ENCODE measurements at places on chromosomes 3 and 15.

- DNase-seq = no peak
Observed at GRCh38 chr3:150079029-150079739, 108.5 kb upstream of the PFN2 start.

DNA sequence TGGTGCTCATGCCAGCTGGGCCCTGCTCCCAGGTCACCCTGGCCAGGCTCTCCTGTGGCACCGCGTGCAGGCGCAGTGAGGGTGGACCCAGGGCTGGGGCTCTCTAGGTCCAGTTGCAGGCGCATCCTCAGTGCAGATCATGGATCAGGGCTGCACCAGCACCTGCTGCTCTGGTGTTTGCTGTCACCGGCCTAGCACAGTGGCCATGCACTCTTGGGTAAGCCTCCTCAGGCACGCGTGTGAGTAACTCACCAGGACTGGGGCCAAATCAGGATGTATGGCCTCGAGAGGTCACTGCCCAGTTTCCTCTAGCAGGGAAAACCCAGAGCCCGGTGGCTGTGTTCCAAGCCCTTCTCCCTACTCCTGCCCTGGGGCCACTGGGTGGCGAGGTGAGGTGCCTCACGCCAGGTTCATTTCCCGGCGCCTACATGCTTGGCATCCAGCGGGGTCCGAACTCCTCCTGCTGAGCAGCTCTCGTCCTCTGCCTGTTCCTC lies 45.5 kb upstream of the SLC41A3 start:
- no peak for DNase-seq

GRCh38 chr3:85652360-85652759 lies 693.6 kb downstream of the CADM2 start:
- DNase-seq = no peak

DNA sequence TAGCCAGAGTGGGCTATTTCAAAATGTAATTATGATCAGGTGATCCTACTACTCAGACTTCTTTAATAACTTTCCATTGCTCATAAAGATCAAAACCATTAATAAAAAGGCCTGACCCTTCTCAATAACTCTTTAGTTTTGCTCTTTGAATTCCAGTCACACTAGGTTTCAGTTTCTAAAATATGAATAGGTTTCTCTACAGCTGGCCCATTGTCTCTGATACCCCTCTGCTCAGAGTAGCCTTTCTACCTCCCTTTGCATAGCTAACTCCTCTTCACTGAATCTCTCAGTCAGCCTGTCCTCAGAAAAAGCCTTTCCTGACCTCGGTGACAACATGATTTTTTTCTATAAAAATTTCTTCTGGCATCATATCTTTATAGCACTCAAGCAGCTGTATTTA lies 209.1 kb downstream of the UNC13C start:
- no peak for DNase-seq

GRCh38 chr3:150324788-150325187 lies 83.3 kb upstream of the TSC22D2 start:
- DNase-seq = no peak

DNA sequence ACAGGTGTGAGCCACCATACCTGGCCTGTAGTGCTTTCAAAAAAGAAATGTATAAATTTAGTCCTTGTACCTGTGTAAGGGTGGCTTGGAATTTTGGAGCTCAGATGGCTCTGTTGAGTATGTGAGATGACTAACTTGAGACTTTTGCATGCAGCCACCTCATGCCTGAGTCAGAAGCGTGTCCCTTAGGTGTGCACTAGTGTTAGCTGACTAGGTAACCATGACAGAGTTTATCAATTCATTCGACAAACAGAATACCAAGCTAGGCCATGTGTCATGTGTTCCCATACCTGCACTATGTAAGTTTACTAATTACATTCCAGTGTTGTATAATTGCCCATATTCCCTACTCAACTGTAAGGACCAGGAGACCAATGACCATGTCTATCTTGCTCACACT lies 4.0 kb upstream of the ZNF639 start:
- DNase-seq = no peak

DNA sequence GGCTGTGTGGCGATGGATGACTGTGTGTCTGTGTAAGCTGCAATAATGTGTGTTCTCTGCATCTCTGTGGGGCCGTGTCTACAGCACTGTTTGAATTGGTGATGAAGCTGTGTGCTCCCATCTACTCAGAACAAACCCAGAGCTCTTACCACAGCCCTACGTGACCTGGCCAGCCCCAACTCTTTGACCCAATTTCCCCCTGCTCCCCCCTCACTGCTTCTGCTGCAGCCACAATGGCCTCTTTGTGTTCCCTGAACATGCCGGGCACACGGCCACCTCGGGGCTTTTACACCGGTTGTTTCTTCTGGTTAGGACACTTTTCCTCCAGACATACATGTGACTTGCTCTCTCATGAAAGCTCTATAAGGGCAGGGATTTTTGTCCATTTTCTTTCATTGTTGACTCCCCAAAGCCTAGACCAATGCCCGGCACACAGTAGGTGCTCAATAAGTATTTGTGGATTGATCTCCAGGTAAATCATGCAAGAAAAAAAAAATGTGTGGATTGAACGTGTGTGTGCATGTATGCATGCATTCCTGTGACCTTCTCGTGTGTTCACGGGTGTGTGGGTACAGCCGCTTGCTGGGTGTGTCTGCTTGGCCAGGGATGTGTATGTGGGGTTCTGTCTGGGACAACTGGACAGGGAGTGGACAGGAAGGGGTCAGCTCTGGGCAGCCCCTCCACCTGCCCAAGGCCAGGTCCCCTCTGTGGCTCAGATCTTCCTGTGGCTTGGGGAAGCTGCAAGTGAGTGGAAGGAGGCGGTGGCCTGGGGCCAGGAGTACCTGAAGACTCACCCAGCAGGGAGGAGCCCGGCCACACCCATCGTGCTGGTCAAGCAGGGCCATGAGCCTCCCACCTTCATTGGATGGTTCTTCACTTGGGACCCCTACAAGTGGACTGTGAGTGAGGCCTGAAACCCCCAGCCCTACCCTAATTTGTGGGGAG lies 14.8 kb downstream of the VILL start:
- no peak for DNase-seq

DNA sequence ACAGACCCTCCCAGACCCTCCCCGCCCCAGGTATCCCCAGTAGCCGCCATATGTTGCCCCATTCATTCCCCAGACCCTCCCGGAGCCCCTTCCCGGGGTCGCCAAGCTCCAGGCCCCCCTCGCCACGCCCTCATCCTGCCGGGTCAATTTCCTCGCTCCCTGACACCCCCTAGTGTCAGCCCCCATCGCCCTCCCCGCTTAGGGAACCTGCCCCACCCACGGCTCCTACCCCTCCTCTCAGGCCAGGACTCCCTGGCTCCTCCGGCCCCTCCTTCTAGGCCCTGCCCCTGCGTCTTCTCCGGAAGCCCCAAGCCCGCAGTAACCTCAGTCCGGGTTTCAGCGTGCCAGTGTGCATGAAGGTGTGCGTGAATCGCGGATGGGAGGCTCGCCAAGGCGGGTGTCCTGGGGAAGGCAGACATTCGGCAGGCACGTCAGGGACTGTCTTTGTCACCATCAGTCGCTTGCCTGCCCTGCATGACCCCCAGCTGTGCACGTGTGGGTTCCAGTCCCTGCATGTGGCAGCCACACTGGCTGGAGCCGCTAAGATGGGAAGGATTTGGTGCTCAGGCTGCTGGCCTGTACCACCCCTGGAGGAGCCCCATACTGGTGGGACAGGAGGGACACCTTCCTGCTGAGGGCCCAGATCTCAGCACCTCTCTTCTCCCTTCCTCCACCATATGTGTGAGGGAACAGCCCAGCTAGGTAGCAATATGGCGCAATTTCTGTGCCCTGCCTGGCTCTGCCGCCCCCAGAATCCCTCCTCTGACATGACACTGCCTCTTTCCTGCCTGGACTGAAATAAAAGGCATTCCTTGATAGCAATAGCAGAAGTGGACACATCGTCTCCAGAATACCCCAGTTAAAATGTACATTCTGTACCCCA lies 693 bp downstream of the DISP2 start:
- DNase-seq = peak; percentile 34

GRCh38 chr3:129650256-129650872 lies 43.9 kb upstream of the PLXND1 start:
- no peak for DNase-seq
